Stimulated activated CD8-positive, alpha-beta memory T cell treated with anti-CD3 and anti-CD28 coated beads, Interleukin-7, amount 100 ng/mL, for 24 hours (primary cell): ENCODE measurements at places on chromosomes 6 and 20.

- no peak for DNase-seq
Measured at GRCh38 chr20:56392881-56393482, 537 bp downstream of the CSTF1 start.

DNA sequence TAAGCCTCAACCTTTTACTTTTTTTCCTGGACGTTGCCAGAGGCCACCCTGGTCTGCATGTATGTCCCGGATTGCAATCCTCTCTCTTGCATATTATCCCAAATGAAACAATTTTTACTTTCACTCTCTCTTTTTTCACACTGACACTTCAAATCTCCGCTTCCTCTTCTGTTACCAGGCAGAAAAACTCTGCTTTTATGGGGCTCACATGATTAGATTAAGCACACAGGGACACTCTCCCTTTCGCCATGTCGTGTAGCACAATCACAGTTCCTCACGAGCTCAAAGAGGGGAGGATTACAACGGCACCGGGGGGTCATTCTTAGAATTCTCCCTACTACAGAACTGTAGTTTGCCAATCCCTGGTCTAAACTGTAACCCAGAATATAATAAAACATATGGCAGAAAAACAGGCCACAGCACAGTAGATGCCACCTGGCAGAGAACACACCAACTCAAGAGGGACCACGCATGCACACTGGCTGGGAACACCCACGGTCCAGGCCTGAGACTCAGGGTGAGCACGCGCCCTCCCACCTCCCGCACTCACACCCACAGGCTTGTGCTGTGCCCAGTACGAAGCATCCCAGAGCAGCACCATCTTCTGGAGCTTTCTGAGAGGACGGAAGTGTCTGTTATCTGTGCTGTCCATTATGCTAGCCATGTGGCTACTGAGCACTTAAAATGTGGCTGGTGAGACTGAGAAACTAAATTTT is 288.7 kb downstream of the KIF16B start:
- DNase-seq = no peak

DNA sequence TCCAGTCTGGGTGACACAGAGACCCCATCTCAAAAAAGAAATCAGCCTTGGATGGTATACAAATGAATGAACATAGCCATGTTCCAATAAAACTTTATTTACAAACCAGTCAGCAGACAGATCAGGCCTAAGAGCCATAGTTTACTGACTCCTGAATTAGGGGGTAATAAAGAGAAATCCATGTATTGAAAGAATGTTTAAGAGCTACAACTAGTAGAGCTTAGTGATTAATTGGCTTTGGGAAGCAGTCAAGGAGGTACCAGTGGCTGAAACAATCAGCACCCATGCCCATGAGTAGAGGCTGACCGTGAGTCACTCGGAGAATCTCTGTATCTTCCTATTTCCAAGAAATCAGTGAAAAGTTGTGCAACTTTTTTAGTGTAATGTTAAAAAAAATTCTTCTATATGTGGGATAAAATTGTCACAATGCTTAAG is 223.6 kb upstream of the RREB1 start:
- DNase-seq = no peak

DNA sequence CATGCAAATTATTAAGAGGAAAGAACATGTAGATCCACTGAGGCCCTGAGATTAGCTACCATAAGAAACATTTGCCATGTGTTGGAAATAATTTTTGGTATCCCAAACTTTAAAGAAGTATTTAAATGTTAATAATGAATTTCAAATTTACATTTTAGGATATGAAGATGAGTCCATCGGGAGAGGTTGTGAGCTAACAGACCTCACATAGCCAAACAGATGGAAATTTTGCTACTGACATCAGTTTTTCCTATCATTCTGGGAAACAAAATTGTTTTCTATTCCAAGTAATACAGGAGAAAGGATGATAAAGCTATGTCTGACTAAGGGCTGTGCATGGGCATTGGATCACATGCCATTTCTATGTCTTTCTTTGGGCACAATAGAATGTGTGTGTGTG is 809.6 kb downstream of the TENT5A start:
- no peak for DNase-seq

DNA sequence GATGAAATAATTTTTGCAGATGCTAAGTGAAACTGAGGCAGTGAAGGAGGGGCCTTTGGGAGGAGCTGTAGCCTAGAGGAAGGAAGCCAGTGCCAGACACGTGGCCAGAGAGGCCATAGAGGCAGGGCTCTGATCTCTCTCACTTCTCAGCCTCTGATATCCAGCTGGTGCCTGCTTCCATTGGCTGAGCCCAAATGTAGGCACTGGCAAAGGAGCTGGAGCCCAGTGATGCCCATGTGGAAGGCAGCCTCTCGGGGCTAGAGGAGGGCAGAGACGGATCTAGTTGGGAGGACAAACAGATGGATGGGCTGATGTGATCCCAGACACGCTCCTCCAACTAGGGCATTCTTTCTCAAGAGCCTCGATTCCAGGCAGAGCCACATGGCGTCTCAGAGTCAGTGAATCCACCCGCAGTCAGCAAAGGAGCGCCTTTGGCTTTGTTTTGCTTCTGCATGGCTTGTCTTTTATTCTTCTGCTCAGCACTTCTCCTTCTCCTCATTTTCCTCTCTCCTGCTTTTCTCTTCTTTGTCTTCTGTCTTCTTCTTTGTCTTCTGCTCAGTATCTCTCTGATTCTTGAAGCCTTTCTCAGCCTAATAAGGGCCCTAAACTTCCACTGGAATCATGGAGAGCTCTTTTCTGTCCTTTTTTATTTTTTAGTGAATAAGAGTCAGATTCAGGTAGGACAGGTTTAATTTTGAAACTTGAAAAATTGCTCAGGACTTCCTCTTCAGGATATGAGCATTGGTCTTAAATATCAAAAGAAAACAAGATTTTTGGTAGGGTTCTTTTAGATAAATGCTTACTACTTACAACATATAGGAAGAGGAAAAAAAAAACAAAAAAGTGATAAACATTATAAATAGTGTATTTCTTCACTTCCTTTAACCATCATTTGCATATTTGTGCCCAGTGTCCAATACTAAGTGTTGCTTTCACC is 41.8 kb downstream of the CYP24A1 start:
- no peak for DNase-seq

- DNase-seq = no peak
Measured at GRCh38 chr6:13666194-13667105, 45.2 kb downstream of the RANBP9 start.

- DNase-seq = no peak
Measured at GRCh38 chr6:45462190-45463134, 84.7 kb upstream of the SUPT3H start.

- no peak for DNase-seq
Measured at GRCh38 chr6:34130862-34131261, 15.0 kb downstream of the GRM4 start.

GRCh38 chr6:126937426-126937825 is 181.0 kb upstream of the RSPO3 start:
- no peak for DNase-seq

- no peak for DNase-seq
Measured at GRCh38 chr6:49531774-49532569, 18.5 kb upstream of the C6orf141 start.

- no peak for DNase-seq
Measured at GRCh38 chr6:131231891-131232290, 96.6 kb downstream of the AKAP7 start.

- DNase-seq = no peak
Measured at GRCh38 chr6:40346246-40346645, 240.9 kb downstream of the LRFN2 start.

GRCh38 chr20:58651946-58652605 is 993 bp downstream of the STX16 start:
- DNase-seq = no peak

- no peak for DNase-seq
Measured at GRCh38 chr20:58361481-58362205, 27.4 kb upstream of the VAPB start.

DNA sequence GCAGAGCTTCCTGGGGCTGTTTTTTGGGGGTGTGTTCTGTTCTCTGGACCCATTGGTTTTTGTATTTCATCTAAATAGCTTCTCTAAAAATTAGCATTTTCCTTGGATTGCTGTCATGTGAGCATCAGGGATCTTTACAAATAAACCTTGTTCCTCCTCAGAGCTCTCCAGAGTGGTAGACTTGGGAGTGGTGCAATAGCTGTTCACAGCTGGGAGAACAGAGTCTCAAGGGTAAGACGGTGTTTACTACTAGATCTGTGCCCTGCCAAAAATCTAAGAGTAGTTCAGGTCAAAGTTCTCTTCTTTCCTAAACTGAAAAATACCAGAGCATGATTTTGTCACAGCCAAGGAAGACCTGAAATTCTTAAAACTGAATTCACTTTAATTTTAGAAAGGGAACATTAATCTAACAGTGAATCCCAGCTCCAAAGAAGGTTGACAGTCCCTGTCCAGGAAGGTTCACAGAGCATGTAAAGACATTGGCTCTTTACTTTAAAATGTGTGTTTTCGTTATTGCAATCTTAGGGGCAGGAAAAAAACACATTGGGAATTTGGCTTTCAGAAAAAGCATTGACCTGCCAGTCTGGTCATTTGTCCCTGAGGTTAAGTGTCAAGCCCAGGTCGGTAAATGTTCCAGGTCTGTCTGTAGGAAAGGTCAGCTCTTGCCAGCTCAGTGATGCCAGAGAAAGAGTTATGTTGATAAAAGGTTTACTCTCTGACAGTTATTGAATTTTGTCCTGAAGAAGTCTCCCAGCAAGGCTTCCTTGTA is 43.3 kb downstream of the VAPB start:
- DNase-seq = no peak

- DNase-seq = no peak
Measured at GRCh38 chr6:4270776-4271175, 135.4 kb upstream of the ECI2 start.

DNA sequence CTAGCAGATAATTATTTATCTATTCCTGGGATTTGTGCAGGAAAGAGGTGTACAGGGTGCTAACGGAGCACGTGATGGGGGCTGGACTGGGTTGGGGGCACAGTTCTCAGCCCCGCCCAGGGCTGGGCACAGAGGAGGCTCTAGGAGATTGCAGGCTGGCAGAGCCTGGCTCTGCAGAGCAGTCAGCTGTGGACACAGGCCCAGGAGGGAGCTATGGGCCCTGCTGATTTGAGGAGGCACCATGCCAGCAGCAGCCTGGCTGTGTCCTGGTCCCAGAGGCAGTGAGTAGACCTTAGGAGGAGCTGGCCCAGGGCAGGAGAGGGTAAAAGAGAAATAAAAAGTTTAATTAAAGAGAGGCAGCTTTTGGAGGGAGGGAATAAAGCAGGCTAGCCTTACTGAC is 19.3 kb downstream of the MAFB start:
- no peak for DNase-seq

DNA sequence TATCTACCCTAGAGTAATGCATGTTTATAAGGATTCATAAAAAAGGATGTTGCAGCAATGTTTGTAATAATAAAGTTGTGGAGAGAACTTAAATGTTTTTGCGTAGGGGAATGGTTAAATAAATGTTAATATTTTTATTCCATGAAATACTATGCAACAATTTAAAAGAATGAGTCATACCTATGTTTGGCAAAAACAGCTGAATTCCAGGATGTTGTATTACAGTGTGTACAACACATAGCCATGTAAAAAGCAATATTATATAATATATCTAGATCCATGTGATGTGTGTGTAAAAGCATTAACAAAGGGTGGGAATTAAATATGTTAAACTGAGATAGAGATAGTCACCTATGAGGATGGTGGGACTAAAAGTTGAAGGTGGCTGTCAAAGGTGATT is 21.1 kb upstream of the PKIB start:
- no peak for DNase-seq

DNA sequence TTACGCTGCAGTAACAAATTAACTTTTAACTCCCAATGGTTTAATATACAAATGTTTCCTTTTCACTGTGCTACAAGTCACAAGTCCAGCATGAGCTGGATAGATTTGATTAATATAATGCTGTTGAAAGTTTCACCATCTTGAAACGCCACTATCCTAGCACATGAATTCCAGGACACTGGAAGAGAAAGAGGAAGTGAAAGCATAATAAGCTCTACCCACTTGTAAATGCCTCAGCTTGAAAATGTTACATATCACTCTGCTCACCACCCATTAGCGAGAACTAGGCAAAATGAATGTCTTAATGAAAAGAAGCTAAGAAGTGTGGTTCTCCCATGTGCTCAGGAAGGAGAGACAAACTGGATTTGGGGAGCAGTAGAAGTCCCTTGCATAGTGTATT is 46.9 kb downstream of the PCSK2 start:
- no peak for DNase-seq

DNA sequence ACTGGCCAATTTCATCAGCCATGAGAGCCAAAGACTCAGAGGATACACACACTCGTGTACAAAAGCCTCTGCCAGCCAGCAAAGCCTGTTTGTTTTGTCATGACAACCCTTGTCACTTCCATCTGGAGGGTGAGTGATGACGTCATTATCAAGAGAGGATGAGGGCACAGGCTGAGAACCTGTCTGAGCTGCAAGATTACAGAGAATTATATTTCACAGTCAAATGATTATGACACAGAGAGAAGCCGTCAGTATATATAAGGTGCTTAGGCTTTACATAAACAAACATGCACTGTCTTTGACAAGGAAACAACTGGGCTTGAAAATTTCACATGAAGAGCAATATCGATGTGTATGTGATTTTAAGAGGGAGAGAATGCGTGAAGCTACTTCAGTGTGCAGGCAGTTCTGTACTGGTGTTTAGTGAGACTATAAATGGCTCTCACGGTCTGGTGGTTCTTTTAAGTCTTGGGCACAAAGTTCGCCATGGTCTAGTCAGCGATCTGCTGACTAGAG is 36.5 kb upstream of the BCLAF1 start:
- no peak for DNase-seq

- DNase-seq = no peak
Measured at GRCh38 chr20:62452475-62453095, 23.2 kb downstream of the GATA5 start.

- DNase-seq = no peak
Measured at GRCh38 chr6:147467886-147468285, 40.6 kb upstream of the SAMD5 start.

DNA sequence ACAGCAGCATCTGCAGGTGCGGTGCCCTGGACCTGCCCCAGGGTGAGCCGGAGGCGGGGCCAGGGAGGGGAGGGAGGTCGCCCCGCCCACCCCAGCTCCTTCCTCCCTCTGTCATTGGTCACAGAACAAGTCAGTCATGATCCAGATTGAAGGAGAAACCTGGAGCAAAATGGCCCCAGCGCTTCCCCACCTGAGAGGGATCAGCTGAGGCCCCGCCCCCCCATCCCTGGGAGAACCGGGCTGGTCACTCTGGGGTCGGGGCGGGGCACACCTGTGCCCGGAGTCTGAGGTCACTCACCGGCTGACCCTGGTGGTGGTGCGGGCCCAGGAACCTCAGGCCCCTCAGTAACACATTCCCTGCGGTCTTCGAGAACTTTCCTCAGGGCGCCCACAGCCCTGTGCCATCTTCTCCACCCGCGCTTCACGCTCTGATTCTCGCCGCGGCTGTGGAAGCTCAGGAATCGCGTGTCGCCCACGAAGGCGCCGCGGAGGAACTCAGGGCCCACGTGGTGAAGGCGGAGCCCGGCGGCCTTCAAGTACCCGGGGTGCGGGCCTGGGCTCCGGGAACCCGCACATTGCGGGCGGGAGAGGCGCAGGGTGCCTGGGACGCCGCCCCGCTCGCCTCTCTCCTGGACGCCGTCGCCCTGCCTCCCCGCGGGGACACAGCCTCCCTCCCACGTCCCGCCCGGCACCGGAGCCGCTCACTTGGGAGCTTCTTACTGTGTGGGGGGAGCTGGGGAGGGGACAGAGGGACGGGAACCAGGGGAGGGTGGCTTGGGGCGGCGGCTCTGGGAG is 36.4 kb upstream of the HLA-C start:
- peak; percentile 12 for DNase-seq
